ENCODE measurements at places on chromosomes 3 and 15. TPM values are rescaled to one million over a fixed set of nuclear protein-coding genes. Genes with fewer than 3 reads are reported as not detected.

- DNase-seq = peak; percentile 46
Measured at GRCh38 chr15:77107531-77108355, 36.8 kb upstream of the TSPAN3 start.

DNA sequence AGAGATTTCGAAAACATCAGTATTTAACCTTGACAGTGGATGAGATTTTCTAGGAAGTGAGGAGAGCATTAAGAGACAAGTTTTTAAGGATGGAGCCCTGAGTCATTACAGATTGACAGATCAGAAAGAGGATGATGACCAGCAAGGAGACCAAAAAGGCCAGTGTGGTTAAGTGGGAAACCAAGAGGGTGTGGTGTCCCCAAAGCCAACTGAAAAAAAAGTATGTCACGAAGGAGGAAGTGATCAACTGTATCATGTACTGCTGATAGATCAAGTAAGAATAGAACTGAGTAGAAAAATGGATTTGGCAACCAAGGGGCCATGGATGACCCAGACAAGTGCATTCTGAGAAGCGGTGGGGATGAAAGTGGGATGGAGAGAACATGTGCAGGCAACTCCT is 491.8 kb downstream of the FHIT start:
- no peak for DNase-seq

DNA sequence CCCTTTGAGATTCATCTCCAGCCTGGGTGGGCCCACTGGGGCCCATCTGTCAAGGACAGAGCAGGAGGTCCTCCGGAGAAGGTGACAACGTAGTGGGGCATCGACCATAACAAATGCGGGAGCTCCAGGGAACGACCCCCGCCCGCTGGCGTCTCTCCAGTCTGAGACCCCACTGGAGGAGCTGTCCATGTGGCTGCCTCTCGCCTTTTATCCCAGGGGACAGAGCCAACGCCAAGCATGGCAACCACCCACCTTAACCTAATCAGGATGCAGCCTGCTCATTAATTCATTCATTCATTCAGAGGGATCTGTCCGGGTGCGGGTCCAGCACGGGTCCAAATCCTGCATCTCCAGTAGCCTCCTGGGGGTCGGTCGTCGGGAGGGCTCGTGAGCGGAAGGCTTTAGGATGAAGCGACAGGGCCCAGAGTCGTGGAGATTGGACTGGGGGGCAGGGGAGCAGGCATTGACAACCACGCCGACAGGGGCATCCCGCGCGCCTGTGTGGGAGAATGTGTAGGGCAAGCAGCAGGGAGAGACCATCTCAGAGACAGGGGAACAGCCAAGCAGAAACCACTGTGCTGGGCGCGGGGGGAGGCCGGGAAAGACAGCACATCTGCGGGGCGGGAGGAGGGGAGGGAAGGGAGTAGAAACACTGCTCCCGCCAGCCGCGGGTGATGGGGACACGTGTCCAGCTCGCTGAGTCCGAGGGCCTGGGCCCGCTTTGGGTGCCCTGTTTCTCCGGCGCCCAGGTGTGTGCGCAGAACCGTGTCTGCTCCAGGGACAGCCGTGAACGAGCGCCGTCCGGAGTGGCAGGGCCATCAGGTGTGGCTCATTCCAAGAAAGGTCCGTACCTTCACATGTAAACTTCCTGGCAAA is 1.9 kb downstream of the PIGZ start:
- peak; percentile 31 for DNase-seq

GOLGA6L10 gene
- total RNA-seq = 0.33 TPM

DNA sequence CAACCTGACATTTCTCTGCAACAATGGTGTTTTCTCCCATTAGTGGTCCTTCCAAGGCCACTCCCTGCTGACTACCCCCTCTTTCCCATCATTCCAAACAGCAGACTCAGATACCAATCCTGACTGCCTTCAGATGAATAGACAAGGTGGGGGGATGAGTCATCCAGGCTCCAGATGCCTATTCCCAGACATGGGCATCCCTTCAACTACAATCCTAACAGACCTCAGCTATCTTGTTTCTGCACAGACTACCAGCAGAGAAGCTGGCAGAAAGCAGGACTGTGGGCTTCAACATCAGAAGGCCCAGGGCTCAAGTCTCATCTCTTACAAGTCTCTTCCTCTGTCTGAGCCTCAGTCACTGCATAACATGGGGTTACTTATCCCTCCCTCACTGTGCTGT is 2.2 kb downstream of the RBP1 start:
- no peak for DNase-seq

DNA sequence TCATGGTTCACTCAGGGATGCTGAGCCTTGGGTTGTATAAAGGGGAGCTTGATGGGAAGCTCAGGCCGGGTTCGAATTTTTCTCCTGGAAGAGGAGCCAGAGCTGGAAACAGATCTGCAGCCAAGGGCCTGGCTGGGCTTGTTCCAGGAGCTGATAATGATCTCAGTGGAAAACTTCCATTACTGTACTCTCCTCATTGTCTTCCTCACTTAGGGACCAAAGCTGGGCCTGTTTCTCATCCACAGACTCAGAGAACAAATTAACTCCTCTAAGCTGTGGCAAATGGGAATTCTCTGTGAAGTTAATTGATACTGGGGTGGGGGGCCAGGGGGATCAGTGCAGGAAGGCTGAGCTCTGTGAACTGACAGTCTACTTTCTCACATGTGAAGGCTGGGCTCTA is 92.0 kb downstream of the PRICKLE2 start:
- no peak for DNase-seq

NR1I2 gene
- 3.2 TPM for total RNA-seq

COL6A5 gene
- not detected for total RNA-seq

DNA sequence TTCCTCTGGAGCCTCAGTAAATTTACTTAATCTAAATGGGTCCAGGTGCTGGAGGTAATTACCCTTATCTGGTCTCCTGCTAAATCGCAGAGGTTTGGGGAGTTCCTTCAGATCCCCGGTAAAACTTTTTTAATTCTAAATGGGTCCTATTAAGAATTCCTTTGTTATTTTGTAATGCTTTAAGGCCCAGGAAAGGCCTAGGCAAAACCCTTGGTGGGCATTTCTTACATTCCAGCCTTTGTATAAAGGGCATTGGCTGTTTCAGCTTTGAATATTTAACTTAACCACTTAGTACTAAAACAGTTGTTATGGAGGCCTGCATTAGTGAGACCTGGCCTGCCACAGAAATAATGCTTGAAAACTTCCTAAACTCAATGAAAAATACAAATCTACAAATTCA is 14.9 kb upstream of the ZNF662 start:
- no peak for DNase-seq

- DNase-seq = no peak
Measured at GRCh38 chr15:85497172-85497569, 116.8 kb downstream of the AKAP13 start.

ZNF385D gene
- 0.50 TPM for total RNA-seq

- no peak for DNase-seq
Measured at GRCh38 chr15:90309020-90309419, 43.1 kb upstream of the ZNF774 start.

GPR171 gene
- 0.33 TPM for total RNA-seq

- DNase-seq = no peak
Measured at GRCh38 chr3:71846185-71846584, 61.2 kb upstream of the PROK2 start.

GRCh38 chr3:24548278-24548677 is 53.6 kb upstream of the THRB start:
- DNase-seq = no peak

GRCh38 chr3:10390641-10391373 is 69.9 kb upstream of the SEC13 start:
- no peak for DNase-seq

PIGZ gene
- total RNA-seq = 1.7 TPM

ACTC1 gene
- 0.08 TPM for total RNA-seq

DNA sequence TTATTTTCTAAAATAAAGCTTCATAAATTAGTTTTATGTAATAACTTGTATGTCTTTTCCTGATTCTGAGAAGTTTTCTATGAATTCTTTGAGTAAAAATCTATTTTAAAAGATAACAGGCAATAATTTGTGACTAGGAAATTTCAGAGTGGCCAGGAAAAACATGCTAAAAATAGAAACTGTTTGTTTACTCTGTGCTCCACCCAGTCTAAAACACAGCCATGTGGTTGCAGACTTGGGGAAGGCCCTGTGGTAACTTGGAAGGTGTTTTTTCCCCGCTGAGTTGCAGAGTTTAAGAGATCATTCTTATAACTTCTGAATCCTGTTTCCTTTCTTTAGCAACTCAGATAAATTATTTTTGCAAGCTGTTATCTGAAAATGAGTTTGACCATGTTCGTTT is 21.9 kb downstream of the PLCL2 start:
- no peak for DNase-seq

C2CD4B gene
- 0.59 TPM for total RNA-seq

GRCh38 chr15:82875411-82876003 is 66.1 kb downstream of the WHAMM start:
- no peak for DNase-seq

DNA sequence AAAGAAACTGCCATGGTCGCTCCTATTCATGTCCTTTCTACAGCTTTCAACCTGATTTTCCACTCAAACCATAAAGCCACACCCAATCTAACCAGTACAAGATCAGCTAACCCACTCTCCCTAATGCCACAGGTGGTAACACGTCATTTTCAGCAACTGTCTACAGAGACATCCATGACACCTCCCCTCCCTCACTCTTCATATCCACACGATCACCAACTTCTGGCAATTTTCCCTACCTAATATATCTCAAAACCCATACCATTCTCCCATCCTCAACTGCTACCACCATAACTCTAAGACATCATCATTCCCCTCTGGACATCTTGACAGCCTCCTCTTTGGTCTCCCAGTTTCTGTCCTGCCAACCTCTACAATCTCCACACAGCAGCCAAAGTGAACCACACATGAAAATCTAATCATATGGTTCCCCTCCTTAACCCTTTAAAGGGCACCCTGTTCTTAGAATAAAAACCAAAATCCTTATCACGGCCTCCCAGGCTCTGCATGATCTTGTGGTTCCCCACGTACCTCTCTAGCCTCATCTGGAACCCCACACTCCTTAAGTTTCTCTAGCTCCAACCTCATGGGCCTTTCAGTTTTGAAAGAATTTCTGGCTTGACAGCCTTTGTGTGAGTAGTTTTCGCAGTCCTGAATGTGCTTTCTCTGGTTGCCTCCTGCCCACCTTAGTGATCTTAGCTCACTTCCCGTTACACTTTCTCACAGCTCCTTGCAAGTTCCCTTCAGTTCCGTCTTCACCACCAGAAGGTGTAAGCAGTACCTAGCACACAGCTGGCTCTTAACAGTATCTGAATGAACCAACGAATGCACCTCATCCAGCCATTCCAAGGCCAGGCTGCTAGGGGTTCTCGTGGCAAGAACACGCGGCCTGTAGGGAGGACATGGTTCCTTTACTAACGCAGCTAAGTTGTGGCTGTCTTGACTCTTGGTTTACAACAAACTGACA is 33.4 kb downstream of the SPINK8 start:
- DNase-seq = no peak

GP9 gene
- 12.0 TPM for total RNA-seq

MAP6D1 gene
- total RNA-seq = 0.19 TPM

KY gene
- 0.08 TPM for total RNA-seq

GRCh38 chr3:149967086-149967685 is 3.5 kb downstream of the PFN2 start:
- DNase-seq = no peak

GRCh38 chr3:56787258-56787775 is 14.4 kb downstream of the ARHGEF3 start:
- no peak for DNase-seq

- no peak for DNase-seq
Measured at GRCh38 chr3:185397676-185398075, 34.7 kb downstream of the MAP3K13 start.

GRM2 gene
- not detected for total RNA-seq

GRCh38 chr15:27336676-27337075 is 365.7 kb downstream of the GABRG3 start:
- DNase-seq = no peak

- no peak for DNase-seq
Measured at GRCh38 chr3:21067031-21067813, 683.8 kb downstream of the ZNF385D start.

GRCh38 chr3:13420045-13420830 is at the start of gene NUP210:
NUP210 (minus strand) TSS chr3:13420322; CDS start chr3:13420226, 96 bp downstream.
- peak; percentile 75 for DNase-seq

DNA sequence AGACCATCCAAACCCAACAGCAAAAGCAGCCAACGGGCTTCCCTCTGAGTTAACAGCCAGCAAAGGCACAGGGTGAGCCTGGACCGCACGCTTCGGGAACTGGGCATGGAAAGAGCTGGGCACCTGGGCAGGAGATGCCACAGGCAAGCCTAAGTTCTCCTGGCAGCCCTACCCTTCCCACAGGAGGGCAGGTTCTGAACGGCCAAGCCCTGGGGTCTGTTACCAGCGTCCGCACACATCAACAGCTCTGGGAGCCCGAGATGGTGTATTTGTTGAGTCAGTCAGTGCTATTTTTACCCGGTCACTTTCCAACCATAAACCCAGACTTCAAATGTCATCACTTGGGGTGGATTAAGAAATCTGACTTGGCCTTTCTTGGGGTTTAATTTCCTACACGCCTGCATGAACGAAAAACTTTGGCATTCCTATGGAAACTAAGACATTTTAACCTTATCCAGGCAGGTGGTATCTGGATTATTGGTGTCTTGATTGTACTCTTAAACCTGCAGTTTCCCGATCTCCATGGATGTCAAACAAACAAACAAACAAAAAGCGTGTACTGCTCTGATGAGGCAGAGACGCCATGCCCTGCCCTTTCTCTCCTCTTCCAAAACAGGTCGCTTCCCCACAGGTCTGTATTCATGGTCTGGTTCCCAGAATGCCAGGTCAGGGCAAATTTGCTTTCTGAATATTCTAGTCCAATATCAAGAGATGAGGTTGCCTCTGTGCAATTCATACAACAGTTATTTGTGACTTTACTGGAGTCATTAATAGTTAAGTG is 99.7 kb downstream of the XXYLT1 start:
- DNase-seq = no peak

All from liver (tissue), 10 donors.